ENCODE measurements at places on chromosomes 3 and 15. TPM values are rescaled to one million over a fixed set of nuclear protein-coding genes. Genes with fewer than 3 reads are reported as not detected.

IL17RB gene
- 0.67 TPM for total RNA-seq

PRR23A gene
- not detected for total RNA-seq

CACNA2D3 gene
- total RNA-seq: 0.15 TPM

EIF4G1 gene
- 254 TPM for total RNA-seq

MAN2A2 gene
- total RNA-seq: 24.9 TPM

KBTBD13 gene
- total RNA-seq: not detected

TM4SF4 gene
- 30.7 TPM for total RNA-seq

MITF gene
- 6.8 TPM for total RNA-seq

BLM gene
- 12.9 TPM for total RNA-seq

SLC9C1 gene
- total RNA-seq: not detected

XPC gene
- 30.0 TPM for total RNA-seq

GOLGA8M gene
- total RNA-seq: 0.07 TPM

PSMA4 gene
- 366 TPM for total RNA-seq

SERPINI2 gene
- total RNA-seq: not detected

RASA2 gene
- 5.4 TPM for total RNA-seq

ANKRD63 gene
- total RNA-seq: 0.40 TPM

ZKSCAN7 gene
- not detected for total RNA-seq

TMEM212 gene
- total RNA-seq: not detected

FAM81A gene
- 10.1 TPM for total RNA-seq

CPNE4 gene
- total RNA-seq: 5.7 TPM

RPL35A gene
- total RNA-seq: 916 TPM

GOLGA8J gene
- 0.09 TPM for total RNA-seq

GOLGA6L7 gene
- total RNA-seq: not detected

LEKR1 gene
- 1.0 TPM for total RNA-seq

RBMS3 gene
- 0.43 TPM for total RNA-seq

SLC7A14 gene
- total RNA-seq: not detected

SCN11A gene
- 0.01 TPM for total RNA-seq

GPR156 gene
- total RNA-seq: 0.39 TPM

STRIT1 gene
- total RNA-seq: not detected

PCCB gene
- total RNA-seq: 29.7 TPM

FYTTD1 gene
- total RNA-seq: 30.9 TPM

TMC3 gene
- total RNA-seq: not detected

CLDN18 gene
- not detected for total RNA-seq

CLEC3B gene
- not detected for total RNA-seq

LRRC34 gene
- not detected for total RNA-seq

CORO2B gene
- total RNA-seq: 3.6 TPM

HRH1 gene
- 6.9 TPM for total RNA-seq

VGLL3 gene
- 10.7 TPM for total RNA-seq

RNU5B-1 gene
- not detected for total RNA-seq

SIDT1 gene
- total RNA-seq: 0.32 TPM

CCR2 gene
- not detected for total RNA-seq

IL17RE gene
- 1.7 TPM for total RNA-seq

LYZL4 gene
- not detected for total RNA-seq

PARL gene
- total RNA-seq: 67.0 TPM

SH2D7 gene
- total RNA-seq: not detected

SEMA3F gene
- total RNA-seq: 20.9 TPM

PRRT3 gene
- total RNA-seq: 1.8 TPM

BFSP2 gene
- total RNA-seq: not detected

SMCO1 gene
- total RNA-seq: not detected

CHRM5 gene
- 0.06 TPM for total RNA-seq

CDHR4 gene
- 0.12 TPM for total RNA-seq

GUCA1C gene
- total RNA-seq: not detected

All from A549 treated with AZD2906 at 1 μM for 4 hours (cell line).